ENCODE measurements at places on chromosomes 2 and 18.

DNA sequence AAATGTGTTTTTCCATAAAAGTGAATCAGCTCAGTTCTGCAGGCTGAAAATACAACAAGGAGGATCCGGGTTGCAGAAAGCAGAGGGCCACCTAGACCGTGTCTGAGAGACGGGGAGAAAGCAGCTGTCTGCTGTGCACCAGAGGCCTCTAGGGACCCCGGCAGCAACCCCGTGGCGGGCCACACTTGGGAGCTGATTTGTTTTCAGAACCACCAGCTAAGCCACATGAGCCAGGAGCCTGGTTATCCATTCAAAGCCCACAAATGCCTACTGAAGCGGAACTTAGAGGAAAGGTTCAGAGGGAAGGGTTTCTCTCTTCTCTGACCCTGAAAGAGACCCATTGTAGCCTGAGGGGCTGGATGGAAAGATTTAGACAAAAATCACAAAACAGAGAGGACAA is 28.4 kb upstream of the ID2 start:
- DNase-seq = no peak

- DNase-seq = no peak
Measured at GRCh38 chr2:41621095-41621494, 426.7 kb upstream of the PKDCC start.

DNA sequence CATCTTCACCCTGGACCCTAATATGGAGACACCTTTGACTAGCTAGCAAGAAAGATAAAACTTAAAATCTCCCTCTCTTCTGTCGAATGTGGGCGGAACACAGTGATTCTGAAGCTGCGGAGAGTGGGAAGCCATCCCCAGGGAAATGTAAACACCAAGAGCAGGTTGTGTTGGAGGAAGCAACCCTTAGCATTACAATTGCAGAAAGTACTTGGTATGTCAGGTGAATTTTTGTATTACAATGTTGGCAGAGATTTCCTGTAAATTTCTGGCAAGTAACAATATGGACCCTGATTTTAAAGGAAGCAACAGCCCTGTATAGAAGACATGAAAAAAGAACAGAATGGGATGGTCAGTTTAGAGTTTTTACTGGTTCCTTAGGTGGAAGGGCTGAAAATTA is 35.8 kb downstream of the TSN start:
- no peak for DNase-seq

- no peak for DNase-seq
Measured at GRCh38 chr2:233440314-233440713, 86.0 kb downstream of the DGKD start.

GRCh38 chr18:78701771-78702396 is 277.7 kb upstream of the SALL3 start:
- DNase-seq = no peak

DNA sequence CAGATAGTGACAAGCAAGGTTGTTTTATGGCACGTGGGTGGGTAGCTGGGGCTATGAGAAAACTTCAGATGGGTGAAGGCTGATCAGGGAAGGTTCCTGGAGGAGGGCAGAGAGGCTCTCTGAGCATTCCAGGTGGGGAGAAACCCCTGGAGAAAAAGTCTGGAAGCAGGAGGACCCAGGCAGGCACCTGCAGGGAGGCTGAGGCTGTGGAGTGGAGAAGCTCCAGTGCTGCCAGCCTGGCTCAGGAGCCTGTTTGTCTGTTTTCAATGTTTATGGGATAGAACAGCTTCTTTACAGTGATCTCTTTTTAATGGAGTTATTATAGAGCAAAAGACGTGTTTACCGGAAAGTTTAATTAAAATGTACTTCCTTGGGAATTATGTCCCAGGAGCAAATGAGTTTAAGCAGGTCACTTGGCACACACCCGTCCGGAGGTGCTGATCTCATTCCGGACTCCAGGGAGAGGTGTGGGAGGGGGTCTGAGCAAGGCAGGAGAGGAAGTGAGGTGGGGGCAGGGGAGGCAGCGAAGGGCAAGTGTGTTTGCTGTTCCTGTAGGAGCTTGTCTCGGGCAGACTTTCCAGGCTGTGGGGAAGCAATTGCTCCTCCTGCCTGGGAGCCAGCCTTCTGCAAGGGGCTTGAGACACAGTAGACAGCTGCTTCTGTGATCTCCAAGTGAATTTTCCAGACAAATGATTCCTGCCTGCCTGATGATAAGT is 239.5 kb downstream of the MYCN start:
- DNase-seq = no peak

- DNase-seq = no peak
Measured at GRCh38 chr2:57888463-57888862, 158.1 kb upstream of the VRK2 start.

GRCh38 chr18:24397694-24398368 is at the start of gene OSBPL1A:
Gene OSBPL1A, minus strand, starts transcription at chr18:24397824. Its CDS starts 20,291 bp downstream, at chr18:24377533.
- peak; percentile 81 for DNase-seq

DNA sequence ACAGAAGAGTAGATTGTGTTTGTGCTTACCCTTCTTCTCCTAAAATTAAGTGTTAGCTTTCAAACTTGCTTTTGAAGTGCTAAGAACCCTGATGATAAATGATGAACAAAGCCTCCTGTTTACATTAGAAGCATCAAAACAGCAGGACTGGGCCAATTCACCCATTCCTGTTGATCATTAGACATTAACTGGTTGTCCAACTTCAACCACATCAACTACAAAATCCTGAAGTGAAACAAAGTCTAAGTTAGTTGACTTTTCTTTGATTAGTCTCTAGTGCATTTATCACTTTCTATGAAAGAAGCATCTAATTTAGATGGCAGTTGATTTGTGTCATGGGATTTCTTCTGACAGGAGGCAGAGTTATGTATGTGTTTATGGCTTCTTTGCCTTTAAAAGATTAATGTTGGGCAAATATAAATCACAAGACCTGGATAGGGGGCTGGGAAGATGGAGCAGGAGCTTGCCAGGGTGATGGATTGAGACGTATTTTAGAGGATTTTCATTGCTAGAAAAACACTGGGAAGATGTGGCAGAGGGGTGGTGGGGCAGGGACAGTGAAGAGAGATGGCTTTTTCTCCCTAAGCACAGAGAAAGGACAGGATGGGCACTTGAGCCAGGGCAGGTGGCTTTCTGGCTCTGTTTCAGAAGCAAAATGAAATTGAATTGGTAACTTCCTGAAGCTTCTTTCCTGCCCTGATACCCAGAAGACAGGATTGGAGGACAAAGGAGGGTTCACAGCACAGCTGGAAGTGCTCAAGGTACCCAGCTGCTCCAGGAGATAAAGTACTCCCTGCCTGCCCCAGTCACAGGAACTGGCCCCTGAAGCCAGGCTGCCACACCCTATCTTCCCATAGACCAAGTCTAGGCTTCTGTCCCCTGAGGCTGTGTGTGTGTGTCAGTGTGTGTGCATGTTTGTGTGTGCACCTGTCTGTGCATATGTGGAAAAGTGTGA is 20.5 kb downstream of the GYPC start:
- DNase-seq = no peak

- no peak for DNase-seq
Measured at GRCh38 chr18:27785815-27786471, 391.0 kb downstream of the CDH2 start.

DNA sequence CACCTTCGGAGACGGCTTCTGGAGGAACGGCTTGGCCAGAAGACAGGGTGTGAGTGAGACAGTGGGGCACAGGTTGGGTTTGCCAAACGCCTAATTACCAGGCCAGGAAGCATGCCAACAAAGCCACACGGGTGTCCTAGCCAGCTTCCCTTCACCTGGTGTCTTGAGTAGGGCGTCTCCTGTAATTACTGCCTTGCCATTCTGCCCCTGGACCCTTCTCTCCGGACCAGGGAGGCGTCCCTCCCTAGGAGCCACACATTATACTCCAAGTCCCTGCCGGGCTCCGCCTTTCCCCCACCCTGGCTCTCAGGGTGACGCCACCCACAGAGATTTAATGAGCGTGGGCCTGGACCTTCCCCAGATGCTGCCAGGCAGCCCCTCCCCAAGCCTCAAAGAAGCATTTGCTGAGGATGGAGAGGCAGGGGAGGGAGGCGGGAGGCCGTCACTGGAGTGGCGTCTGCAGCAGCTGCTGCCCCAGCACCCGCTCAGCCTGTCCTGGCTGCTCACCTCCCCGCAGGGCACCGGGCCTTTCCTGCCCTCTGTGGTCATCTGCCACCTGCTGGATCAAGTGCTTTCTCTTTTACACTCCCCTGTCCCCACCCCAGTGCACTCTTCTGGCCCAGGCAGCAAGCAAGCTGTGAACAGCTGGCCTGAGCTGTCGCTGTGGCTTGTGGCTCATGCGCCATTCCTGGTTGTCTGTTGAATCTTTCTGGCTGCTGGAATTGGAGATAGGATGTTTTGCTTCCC is 20.7 kb downstream of the FOSL2 start:
- DNase-seq = no peak

- DNase-seq = no peak
Measured at GRCh38 chr2:118356051-118356450, 267.8 kb downstream of the INSIG2 start.

DNA sequence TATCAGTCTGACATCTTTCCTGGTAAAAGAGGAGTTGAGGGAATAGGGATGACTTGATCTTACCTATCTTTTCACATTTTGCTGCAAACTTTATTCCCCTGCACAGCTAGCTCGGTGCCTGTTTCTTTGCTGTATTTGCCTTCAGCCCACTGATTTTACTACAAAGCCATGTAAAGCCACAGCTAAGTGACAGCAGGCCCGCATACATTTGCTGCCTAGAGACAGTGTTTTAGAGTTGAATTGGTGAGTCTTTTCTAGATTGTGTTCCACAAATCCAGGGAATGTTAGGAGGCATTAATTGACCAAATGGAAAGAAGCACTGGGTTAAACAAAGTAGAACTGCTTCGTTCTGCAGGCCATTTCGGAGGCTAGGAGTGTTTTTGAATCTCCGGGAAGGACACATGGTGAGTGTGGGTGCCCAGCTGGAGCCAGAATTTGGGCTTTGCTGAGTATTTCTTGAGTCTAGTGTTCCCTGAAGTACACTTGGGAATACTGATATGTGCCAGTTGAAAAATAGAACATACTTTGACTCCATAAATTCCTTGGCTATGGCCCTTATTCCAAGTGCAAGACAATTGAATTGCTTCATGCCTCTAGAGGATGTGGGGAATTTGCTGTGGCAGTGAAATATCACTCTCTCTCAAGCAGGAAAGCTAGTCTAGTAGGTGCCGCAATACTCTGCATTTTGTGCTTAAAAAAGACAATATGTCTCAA is 329.8 kb downstream of the PTPRM start:
- DNase-seq = no peak

GRCh38 chr2:204108781-204109295 is 172.3 kb downstream of the ICOS start:
- no peak for DNase-seq

DNA sequence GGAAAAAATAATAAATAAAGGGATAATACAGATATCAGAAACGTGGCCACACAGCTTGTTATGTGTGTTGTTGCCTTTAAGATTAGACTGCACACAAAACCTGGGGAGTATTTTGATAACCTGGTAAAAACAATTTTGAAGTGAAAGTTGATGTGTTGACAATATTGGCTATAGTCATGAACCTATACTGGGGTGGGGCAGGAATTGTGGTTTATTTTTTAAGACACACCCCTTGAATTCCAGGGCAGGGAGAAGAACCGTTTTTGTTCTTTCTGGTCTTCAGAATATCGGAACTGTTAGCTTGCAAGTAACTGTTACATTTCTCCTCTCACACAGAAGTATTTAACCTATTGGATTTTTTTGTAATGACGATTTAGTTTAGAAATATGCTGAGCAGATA is 80.4 kb downstream of the LIMS1 start:
- no peak for DNase-seq

DNA sequence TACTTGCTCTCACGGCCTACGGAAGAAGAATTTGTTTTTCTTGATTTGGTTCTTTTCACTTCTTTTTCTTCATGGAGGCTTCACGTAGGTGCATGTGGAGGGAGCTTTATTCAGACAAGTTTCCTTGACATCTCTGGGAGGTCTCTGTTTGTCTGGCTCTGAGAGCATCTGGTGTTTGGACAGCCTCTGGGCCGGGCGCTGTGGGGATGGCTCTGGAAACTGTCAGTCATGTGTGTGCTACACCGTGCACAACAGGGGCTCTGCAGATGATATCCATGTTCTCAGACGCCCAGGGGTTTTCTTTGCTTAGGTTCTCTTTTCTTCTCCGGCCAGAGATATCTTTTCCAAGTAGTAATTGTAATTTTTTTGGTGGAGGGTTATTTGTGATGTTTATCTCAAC is 130.7 kb downstream of the SH3RF3 start:
- DNase-seq = no peak

DNA sequence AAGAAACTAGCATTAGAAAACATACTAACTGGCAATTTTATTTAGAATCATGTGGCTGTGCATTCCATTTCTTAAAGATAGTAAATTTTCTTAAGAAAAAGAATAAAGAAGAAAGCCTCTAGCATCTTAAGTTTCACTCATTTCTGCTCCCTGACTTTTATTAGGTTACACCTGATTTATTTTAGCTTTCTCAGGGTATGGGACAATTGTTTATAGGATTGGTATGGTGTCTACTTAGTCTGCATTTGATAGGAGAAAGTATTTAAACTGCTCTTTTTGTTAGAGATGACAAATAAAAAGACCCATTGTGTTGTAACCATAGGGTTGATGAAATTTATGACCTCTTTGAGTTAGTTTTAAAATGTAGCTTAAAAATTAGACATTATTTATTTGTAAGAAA is 115.2 kb downstream of the PTPRM start:
- no peak for DNase-seq

DNA sequence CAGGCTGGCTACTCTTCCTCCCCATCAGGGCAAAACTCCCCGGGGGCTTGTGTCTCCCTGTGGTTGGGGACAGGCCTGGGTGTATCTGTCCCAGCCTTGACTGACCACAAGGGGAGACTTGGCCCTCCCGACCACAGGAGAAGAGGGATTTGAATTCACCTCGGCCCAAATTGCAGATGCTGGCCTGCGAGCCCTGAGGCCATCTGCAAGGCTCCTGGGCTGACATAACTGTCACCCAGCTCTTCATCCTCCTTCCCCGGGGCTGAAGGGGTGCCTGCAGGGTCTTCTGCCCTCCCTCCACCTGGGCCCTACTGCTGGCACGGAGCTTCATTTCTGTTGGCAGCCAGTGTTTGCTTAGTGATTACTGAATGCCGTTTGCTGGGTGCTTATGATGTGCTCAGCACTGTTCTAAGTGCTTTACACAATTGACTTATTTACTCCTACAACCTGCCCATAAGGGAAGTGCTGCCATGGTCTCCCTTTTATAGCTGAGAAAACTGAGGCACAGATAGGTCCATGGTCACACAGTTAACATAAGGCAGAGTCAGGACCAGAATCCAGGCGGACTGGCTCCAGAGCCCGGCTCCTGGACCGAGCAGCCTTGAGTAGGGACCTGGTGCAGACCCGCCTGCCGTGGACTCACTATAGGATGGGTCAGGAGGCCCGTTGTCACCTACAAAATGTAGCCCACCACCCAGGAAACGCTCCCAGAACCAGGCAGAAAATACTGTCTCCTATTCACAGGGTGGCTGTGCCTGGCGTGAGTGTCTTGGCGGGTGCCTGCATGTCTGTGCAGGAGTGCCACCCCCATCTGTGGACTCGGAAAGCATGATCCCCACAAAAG is 18.9 kb downstream of the STEAP3 start:
- no peak for DNase-seq

All from smooth muscle cell of the brain vasculature (primary cell).